Stimulated activated CD8-positive, alpha-beta memory T cell treated with anti-CD3 and anti-CD28 coated beads, Interleukin-15, amount 100 ng/mL, for 24 hours (primary cell): ENCODE measurements at places on chromosomes 12 and 14.

DNA sequence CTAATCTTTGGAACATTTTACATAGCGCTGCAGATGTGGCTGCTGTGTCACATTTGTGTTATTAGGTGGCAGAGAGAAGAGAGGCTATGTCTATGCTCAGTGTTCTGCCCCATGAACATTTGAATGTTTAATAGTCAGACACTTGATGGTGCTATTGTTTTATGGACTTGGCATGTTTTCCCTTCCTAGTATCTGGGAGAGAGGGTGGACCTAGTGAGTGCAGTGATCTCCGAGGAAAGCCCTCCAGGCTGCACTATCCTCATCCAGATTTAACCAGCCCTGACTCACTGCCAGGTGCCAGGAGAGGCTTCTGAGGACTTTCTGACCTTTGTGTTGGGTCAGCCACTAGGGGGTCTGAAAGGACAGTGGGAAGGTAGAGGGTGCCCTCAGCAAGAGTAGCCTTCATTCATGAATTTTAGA lies 24.3 kb downstream of the ZFC3H1 start:
- DNase-seq, result no peak

DNA sequence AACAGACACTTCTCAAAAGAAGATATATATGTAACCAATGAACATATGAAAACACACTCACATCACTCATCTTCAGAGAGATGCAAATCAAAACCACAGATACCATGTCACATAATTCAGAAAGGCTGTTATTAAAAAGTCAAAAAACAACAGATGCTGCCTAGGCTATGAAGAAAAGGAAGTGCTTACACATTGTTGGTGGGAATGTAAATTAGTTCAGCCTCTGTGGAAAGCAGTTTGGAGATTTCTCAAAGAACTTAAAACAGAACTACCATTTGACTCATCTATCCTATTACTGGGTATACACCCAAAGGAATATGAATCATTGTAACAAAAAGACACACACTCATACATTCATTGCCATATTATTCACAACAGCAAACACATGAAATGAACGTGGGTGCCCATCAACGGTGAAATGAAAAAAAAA lies 35.1 kb downstream of the EIF2S3B start:
- DNase-seq, result no peak

DNA sequence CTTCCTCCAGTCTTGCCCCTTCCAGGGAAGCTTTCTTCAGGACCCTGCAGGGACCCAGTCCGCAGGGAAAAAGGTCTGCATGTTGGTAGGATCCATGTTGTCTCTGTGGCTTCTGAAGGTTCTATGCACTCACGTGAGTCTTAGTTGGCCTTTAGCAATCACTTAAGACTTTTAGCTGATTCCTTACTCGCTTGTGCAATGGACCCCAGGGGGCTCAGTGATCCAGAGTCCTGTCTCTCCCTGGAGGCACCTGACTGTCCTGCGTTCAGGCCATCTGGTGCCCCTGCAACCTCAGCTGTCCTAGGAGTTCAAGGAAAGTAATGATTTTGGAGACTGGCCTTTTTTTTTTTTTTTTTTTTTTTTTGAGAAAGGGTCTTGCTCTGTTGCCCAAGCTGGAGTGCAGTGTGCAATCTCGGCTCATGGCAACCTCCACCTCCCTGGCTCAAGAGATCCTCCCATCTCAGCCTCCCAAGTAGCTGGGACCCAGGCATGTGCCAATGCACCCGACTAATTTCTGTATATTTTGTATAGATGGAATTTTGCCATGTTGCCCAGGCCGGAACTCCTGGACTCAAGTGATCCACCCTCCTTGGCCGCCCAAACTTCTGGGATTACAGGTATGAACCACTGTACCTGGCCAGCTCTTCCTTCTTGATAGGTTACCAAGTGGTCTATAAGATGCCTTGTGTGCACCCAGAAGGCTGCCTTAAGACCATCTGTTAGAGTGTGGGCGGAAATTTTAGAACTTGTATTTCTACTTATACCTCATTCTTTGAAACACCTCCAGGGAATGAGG lies 4.6 kb downstream of the IFI27L2 start:
- no peak for DNase-seq

GRCh38 chr14:101709533-101709881 lies 52.0 kb upstream of the PPP2R5C start:
- DNase-seq, result no peak

DNA sequence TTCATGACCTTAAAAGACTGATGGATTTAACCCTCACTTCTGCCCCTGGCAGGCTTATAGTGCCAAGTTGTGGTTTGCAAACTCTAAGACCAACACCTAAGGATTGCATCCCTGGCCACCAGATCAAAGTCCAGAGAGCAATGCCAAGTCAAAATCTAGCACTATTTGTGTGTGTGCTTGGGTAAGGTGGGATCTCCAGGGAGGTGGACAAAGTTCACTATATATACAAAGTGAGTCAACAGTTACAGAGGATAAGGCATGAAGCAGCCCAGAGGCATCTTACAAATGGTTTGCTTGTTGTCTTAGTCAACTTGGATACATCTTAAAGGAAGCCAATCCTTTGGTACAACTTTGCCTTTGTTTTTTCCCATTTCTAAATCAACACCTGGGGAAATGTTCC lies 137.3 kb downstream of the MSRB3 start:
- DNase-seq, result no peak

- DNase-seq, result no peak
These were observed 32.8 kb downstream of the FMNL3 start for GRCh38 chr12:49674318-49674981.

- no peak for DNase-seq
These were observed 129.0 kb upstream of the MED13L start for GRCh38 chr12:116406529-116406928.

DNA sequence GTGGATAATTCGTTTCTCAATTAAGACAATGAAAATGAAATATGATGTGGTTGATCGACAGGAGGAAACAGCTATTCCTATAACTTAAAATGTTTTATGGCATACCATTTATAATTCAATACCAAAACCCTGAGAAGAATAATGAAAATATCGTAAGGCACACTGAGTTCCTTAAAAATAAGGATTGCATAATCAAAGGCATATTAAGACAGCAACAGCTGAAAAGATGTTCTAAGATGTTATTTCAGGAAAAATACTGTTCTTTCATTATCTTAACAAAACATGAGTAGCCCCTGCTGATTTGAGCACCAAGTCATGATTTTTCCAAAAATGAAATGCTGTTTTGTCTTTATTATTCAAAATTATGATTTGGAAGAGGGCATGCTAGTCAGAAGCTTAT lies 189.4 kb upstream of the ALG10 start:
- no peak for DNase-seq

GRCh38 chr12:130097798-130098255 lies 64.4 kb upstream of the FZD10 start:
- no peak for DNase-seq

DNA sequence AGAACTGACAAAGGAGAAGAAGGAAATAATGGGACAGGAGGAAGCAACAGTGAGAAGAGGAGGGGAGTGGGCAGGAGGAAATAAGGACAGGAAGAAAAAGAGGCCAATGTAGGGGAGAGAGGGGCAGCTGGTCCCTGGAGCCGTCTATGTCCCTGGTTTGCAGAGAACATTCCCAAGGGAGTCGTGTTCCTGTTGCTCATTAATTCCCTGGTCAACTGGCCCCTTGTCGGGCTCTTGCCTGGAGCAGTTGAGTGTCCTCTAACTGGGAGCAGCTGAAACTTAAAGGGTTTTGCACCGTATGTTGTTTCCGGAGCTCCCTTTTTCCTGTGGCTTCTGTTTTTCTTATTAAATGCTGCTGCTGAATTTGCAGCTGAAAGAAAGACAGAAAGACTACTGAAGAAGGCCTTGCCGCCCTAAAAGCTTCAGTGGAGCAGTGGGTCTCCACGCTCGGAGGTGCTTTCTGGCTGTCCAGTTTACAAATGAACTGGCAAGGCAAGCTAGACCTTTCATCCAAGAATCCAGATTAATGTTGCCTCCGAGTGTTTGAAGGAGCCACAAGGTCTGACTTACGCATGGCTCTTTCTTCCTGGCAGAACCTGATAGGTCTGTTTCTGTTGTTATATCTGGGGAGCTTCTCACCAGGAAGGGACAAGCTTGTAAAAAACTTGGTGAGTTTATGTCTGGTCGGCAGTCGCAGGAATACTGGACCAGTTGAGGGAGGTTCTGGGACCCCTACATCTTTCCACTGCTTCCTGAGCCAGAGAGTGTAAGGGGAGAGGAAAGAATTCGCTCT lies 146.2 kb upstream of the RFLNA start:
- no peak for DNase-seq

GRCh38 chr12:31589904-31590641 lies 863 bp downstream of the DENND5B start:
- no peak for DNase-seq

GRCh38 chr12:131177599-131177998 lies 223.9 kb downstream of the ADGRD1 start:
- no peak for DNase-seq

DNA sequence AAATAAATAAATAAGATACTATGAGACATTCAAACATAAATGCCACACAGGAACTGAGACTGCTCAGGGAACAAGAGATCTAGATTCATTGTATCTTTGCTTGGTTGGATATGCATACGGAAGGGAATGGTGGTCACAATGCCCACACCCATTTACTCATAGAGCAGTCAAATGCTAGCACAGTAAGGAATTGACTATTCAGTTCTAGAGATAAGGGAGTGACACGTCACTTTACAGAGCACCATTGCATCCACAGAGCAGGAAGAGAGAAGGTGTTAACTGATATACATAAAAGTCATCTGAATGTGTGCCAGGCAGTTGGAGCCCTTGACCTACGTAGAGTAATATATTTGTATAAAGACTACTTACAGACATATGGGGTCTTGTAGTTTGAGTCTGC lies 530.0 kb upstream of the NOVA1 start:
- DNase-seq, result no peak

- no peak for DNase-seq
These were observed 41.9 kb downstream of the CDC42BPB start for GRCh38 chr14:103015426-103015825.

GRCh38 chr12:63961543-63961942 lies 117.0 kb downstream of the SRGAP1 start:
- DNase-seq, result no peak

DNA sequence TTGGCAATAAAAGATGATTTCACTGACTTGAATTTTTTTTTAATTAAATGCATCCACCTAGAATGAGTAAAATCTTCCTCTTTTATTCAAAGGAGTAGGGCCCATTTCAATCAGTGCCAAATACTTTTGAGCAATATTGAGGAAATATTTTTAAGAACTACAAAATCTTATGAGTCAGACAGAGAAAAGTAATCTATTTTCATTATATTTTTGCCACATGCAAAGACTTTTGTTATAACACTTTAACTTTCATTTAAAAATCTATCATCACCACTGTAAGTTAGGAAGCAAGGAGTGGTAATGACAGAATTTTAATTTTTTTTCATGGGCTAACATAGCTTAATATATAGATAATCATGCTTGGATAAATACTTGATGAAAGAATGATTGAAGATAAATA lies 345.2 kb upstream of the KITLG start:
- DNase-seq, result no peak

DNA sequence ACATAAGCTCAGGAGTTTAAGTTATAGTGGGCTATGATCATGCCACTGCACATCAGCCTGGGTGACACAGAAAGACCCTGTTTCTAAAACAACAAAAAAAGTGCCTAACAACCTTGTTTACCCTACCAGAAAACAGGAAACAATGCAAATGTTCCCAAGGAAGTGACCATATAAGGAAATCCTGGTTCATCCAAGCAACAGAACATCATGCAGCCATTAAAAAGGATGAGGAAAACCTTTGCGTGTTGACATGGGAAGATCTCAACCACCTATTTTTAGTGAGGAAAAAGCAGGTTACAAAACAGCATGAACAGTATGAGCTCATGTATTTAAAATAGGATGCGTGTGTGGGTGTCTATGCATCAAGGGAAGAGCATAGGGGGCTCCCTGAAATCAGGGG lies 13.7 kb downstream of the HRK start:
- no peak for DNase-seq

GRCh38 chr12:129762436-129762835 lies 141.4 kb downstream of the TMEM132D start:
- DNase-seq, result no peak

DNA sequence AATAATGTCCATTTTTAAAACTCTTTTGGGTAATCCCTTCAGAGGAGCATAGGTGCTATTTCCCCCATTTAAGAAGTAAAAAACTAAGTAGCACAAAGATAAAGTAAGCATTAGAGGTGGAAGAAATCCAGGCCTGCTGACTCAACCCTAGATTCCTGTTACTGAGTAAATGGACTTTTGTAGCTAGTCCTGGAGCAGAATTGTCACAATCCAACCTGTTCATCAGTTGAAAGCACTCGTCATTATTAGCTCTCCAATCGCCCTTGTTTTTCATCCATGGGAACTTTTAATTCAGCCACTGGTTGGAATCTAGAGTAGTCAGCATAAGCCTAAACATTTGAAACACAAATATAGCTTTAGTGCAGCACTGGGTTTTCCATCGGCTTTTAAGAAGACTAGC lies 139.5 kb upstream of the AMIGO2 start:
- DNase-seq, result no peak

GRCh38 chr12:116615141-116615861 lies 56.1 kb downstream of the MAP1LC3B2 start:
- DNase-seq, result no peak

DNA sequence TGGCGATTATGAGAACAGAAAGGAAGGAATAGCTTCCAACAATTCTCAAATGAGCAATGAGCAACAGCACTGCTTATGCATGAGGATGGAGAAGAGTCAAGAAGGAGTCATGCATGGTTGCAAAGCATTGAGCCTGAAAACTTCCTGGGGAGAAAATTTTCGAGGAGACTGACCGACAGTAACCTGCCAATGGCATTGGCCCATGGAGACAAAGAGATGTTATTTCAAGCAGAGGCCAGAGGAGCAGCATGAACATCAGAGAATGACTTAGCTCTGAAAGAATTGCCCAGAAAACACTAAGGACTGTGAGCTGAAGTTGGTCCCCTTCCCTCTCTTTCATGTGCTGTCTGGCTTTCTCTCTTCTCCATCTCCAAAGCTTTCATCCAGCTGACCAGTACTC lies 343.4 kb downstream of the ADAMTS20 start:
- DNase-seq, result no peak

DNA sequence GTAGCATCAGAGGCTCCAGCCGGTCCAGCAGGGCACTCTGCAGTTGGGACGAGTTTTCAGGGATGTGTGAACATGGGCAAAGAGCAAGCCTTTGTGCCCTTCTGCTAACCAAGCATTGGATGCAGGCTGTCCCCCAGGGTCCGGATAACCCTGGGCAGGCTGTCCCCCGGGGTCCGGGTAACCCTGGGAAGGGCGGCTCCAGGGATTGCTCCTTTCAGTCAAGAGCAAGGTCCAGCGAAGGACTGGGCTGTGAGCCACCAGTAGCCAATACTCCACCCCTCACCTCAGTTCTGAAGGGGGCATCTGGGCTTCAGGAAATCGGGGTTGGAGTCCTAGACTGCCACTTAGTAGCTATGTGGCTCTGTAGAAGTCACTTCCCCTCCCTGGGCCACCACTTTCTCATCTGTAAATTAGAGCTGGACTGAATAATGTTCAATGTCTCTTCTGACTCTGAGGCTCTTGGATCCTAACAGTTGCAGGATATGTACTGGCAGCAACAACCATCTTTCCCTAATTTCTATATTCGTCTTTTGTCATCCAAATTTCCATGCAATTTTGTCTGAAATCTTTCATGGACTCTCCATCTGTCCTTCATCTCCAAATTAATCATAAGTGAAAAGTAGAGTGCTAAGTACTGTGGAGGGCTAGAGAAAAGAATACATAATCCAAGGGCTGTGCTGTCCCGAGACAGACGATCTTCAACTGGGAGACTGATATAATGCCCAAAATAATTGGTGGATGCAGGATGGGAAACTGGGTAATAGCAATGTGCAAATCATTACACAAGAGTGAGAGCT lies 137.4 kb upstream of the NTF3 start:
- no peak for DNase-seq

- DNase-seq, result no peak
These were observed 612 bp upstream of the FOXN3 start for GRCh38 chr14:89417465-89418225.
